CD4-positive, alpha-beta T cell treated with Interleukin-17A for 4 hours (primary cell): ENCODE measurements at places on chromosomes 12 and 14.

- DNase-seq: no peak
Observed at GRCh38 chr12:47111392-47111778, 31.6 kb upstream of the AMIGO2 start.

DNA sequence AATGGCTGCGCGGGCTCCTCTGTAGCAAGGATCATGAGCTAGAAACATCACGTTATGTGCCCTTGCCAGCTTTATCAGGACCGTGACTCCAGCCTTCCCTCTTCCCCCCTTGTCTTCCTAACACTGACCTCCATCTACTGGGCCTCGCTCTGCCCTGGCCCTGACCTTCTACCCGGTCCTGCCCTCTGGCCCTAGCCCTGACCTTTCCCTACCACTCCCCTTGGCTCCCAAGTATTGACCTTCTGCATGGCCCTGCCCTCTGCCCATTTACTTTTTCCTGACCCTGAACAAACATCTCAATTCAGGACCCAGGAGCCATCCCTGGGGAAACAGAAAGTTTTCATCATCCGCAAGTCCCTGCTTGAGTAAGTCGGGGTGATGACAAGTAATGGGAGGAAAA, 2.0 kb downstream of the SOAT2 start:
- DNase-seq: no peak

- DNase-seq: peak; percentile 40
Observed at GRCh38 chr12:108689314-108690190, 41.8 kb downstream of the CORO1C start.

DNA sequence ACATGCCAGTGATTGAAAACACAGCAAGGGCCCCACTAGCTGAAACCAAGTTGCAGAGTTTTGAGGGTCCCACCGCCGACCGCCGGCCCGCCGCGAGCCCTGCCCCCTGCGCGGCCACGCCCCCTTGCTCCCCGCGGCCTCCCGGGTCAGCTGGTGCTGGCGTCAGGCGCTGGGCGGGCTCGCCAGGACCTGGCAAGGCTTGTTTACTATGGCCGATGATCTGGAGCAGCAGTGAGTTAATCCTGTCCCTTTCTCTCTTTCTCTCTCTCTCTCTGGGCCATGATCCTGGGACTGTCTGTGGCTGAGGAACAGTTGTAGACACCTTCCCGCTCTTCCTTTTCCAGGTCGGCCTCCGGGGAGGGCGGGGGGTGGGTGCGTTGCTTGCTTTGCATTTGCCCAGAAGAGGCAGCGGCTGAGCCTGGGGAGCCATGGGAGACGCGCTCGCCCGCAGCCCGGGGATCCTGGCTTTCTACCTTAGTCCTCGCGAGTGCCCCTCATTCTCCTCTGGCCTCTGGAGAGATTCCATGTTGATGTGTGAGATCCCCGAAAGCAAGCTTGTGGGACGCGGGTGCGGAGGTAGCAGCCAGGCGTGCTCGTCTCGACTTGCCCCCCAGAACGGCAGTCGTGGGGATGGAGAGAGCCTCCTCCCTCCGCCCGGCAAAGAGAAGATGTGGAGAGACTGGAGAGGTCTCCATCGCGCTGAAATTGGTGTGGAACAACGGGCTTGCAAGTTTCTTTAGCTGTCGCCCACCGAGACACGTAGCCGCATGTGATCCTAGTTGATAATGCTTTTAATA, at the start of gene ABHD4:
ABHD4 (plus strand) TSS at position 202 of the 797 bp plus-strand sequence; CDS start at position 209, 7 bp downstream.
- peak; percentile 71 for DNase-seq

DNA sequence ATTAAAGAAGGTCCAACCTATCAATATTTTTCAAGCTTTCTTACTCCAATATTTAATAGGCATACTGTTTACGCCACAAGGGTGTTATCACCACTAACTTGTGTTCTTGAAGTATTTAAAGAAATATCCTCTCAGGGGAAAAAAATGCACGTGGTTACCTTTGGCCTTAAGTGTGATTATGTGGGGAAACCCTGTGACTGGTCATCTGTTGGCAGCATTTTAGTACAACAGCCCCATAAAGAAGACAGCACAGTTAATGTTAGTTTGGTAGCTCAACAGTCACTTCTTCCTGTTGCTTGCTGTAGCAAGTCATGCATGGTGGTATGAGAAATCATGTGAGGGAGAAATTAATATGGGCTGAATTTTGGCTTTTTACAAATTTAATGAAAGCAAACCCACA, 1021.5 kb upstream of the TMEM132C start:
- DNase-seq: no peak
